NCI-H1092 (cell line): ENCODE measurements at places on chromosomes 6 and 20.

- DNase-seq: no peak
Observed at GRCh38 chr20:49171909-49172308, 16.2 kb downstream of the STAU1 start.

DNA sequence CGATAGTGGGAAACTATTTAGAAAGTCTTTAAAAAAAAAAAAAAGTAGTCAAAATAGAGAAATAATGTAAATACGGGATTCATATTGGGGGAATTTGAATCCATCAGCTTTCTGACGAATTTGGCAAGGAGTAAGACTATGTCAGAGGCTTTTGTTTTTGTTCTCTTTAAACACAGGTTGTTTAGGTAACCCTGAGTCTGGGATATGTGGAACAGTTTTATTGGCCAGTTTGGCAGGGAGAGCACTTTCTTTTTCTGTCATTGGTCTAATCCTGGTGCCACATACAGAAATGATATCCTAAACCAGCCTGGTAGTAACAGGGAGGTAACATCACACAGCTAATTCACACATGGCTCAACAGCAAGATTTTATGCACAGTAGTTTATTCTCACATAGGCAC, 27.7 kb downstream of the HAO1 start:
- no peak for DNase-seq

- no peak for DNase-seq
Observed at GRCh38 chr6:69026243-69026642, 391.2 kb downstream of the ADGRB3 start.

DNA sequence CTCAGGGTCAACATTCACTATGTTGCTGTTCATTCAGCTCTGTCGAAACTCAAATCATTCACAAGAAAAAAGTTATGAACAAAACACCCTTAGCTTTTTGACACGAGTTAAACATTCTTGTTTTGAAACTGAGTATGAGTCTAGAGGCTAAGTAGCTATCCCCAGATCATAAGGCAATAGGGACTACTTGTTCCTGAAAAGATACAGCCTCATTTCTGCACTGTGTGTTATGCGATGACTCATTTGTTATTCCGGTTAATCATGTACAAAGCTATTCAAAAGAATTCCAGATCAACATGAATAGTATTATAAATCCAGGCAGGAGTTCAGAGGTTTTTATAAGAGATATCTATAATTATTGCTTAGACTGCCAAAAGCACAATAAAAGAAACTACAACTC, 908.0 kb downstream of the QKI start:
- no peak for DNase-seq

DNA sequence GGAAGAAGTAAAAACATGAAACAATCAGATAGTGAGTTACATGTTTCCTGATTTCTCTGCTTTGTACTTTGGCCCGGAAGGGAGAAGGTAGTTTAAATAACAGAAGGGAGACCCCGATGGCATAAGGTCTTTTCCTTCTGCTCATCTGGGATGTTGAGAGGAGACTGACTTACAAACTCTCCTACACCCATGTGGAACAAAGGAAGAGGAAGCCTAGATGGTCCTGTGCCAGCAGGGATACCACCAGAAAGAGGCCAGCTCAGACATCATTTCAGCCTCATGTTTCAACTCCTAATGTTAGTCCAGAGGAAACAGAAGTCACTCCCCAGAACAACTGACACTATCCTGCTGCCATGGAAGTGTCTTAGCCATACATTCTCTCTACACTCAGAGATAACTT, 250.7 kb upstream of the NOX3 start:
- DNase-seq: no peak

- DNase-seq: no peak
Observed at GRCh38 chr6:100338090-100338489, 126.6 kb downstream of the SIM1 start.

DNA sequence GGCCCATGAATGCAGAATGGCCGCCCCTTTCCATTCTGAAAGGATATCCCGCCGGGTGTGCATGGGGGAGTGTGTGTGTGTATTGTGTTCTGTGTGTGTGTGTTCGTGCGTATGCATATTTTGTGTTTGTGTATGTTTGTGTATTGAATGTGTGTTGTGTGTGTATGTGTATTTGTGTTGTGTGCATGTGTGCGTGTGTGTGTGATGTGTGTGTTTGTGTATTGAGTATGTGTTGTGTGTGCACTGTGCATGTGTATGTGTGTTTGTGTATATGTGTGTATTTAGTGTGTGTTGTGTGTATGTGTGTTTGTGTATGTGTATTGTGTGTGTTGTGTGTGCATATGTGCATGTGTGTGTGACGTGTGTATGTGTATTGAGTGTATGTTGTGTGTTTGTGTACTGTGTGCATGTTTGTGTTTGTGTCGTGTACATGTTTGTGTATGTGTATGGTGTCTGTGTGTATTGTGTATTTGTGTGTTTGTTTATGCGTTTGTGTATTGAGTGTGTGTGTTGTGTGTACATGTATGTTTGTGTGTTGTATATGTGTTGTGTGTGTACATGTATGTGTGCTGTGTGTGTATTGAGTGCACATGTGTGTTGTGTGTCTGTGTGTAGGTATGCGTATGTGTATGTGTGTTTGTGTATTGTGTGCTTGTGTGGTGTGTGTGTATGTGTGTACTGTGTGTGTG, 226.3 kb downstream of the TAF4 start:
- DNase-seq: no peak

DNA sequence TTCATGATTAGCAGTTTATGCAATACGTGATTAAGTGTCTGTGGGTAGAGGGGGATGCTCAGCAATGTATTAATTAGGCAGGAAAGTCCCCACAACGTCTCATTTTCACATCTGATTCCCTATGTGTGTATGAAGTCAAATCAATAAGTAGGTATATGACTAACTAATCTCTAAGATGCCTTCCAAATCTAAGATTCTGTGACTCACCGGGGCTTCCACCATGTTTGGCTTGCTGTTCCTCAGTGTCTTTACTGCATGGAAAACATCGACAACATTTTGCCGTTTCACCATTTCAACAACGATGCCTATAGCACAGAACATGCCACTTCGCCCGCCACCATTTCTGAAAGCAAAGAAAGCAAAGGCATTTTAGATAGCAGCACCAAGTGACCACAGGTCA, 72.0 kb upstream of the THEMIS start:
- DNase-seq: no peak

- DNase-seq: no peak
Observed at GRCh38 chr20:54103762-54104600, 33.6 kb upstream of the BCAS1 start.

DNA sequence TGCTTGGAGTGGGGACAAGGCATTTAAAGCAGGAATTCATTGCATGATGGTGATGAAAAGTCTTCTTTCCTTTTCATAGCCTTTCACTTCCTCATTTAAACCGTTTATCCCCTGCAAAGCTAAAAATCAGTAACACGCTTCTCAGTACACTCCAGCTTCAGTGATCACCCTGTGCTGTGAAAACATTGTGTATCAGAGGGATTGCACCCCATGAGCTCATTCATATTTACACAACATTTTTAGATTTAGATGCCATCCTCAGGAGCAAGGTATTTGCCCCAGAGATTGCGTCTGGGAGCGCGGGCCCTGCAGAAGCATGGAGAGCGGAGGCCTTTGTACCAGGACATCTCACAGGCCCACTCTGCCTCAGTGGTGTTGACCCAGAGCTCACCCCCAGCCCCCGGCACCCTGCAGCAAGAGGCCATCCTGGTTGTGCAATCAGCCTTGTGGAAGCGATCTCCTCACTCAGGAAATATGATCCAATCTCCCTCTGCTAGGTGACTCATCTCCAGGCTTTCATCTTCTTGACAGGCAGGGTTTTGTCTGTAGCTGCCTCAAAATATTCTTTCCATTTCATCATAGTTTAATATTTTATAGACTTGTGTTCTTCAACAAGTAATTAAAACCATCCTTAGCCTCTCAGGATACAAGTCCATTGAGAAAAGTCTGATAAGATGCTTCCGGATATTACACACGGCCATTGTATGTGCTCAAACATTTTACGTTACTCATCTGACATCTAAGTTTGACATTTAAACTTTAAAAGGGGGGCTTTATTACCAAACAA, 38.9 kb upstream of the THBS2 start:
- no peak for DNase-seq

GRCh38 chr20:55264703-55265239, 740.5 kb downstream of the CBLN4 start:
- DNase-seq: no peak

GRCh38 chr6:17096652-17097051, 5.2 kb upstream of the STMND1 start:
- no peak for DNase-seq

DNA sequence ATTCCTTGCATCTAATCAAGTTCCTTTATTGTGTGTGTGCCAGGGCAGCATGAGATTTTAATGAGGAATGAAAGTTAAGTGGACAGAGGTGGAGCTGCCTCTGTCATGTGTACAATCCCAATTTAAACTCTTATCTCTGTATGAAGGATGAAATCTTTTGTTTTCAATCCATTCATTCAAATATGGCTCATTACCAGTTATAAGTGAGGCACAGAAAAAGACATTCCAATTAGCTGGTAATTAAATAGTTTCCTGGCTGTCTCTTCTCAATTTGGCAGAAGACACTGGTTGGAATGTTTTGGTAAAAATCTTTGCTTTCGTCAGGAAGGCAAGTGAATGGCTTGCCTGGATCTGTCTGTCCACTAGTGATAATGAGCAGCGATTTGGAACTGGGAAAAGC, 46.4 kb downstream of the CLVS2 start:
- no peak for DNase-seq

DNA sequence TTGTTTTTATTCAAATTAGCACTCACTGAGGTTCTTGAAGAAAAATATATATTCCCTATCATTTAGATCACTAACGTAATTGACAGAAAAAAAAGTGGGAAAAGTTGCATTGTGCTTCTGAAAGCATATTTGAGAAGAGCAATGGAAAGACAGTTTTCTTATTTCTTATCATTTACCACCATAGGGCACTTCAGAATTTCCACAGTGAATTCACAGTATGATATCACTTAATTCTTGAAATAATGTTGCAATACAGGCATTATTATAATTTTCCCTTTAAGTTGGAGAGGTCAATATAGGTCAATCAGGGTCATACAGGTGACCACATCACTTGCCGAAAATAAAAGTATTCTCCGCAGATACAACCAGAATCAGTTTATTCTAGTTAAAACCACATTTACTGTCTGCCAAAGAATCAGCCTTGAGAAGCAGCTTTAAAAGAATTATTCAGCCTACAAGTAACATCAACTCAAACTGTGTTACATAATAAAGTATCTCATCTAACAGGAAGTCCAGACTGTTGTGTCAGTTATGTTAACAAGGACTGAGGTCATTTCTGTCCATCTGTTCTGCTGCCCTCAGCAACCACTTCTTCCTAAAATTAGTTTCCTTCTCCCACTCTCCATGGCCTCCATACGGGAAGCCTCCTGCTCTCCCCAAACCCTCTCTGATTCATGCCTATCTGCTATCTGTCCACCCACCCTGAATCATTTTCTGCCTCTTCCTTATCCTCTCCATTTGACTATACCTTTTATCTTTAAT, 121.2 kb downstream of the SIM1 start:
- DNase-seq: no peak

DNA sequence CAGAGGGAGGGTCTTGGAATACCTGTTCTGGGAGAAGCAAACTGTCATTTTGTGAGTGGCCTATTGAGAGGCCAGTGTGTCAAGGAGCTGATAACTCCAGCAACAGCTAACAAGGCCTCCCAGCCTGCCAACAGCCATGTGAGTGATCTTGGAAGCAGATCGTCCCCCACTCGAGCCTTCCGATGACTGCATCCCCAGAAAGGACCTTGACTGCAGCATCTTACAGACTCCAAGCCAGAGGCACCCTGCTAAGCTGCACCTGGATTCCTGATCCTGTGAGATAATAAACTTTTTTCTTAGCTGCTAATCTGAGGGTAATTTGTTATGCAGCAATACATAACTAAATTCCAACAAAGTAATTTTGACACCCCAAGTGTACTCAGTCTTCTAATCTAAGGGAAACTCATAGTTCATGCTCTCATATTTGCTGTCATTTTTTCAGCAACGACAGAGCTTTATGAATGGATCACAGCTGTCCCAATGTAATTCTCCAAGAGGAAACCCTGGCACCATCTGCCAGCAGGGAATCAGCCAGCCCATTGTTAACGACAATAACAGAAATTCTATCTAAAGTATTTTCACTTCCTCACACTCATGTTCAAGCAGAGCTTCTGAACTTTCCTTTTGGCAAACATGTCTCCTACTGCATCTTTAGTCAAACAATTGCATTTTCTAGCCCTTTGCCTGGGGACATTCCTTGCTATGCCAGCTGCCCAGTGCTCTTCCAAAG, 470.2 kb upstream of the BTBD3 start:
- no peak for DNase-seq

GRCh38 chr6:151219192-151219591, 20.6 kb upstream of the AKAP12 start:
- no peak for DNase-seq

DNA sequence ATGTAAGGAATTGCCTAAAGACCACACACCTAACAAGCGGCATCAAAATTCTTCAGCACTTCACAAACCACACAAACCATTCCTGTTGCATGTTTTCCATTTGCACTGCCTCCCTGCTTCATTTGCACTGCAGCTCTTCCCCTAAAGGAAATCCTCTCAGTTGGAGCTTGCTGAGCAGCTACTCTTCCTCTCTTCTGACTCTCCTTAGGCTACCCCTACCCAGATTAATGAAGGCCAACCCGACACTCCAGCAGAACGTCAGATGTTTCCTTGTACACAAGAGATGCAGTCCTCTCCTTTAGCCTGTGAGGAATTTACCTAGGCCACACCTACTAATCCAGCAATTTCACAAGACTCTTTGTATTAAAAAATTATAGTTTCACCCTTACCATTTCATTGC, 8.1 kb downstream of the BEND6 start:
- no peak for DNase-seq

DNA sequence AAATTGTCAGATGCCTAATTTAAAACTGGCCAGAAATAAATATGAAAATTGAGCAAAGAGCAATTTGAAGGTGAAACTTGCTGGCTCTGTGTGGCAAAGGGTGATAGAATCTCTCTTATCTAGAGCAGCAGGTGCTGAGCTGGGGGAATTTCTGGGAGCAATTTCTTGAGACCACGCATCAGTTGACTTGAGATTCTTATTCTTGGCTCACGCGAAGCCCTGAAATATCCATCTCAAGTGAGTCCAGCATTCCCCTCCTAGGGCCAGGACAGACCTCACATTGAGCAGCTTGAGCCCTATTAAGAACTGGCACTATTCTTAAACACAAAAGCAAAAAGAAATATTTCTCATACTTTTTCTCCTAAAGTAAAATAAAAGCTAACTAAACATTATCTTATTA, 66.3 kb downstream of the MAP7 start:
- DNase-seq: no peak

DNA sequence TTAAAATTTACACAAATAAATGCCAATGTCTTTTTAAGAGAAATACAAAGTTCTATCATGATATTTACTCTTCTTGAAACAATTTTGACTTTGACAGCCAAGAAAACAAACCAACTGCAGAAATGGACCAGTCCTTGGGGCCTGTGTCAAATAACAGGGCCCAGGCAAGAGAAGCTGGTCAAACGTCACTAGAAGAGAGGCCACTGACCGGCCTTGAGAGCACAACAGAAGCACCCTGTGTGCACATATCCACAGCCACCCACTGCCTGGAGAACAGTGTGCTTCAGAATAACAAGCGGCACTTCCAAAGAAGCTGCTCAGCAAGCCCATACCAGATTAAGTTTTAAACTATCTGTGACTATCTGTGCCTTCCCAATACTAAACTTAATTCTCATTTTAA, 14.8 kb downstream of the APMAP start:
- no peak for DNase-seq

- DNase-seq: no peak
Observed at GRCh38 chr6:89862698-89863097, 31.6 kb upstream of the GJA10 start.
